ENCODE measurements at places on chromosomes 12 and 14. TPM values are rescaled to one million over a fixed set of nuclear protein-coding genes. Genes with fewer than 3 reads are reported as not detected.

LRIG3 gene
- total RNA-seq, result not detected

- no peak for DNase-seq
These were observed 5.5 kb upstream of the HVCN1 start for GRCh38 chr12:110694330-110694901.

DNA sequence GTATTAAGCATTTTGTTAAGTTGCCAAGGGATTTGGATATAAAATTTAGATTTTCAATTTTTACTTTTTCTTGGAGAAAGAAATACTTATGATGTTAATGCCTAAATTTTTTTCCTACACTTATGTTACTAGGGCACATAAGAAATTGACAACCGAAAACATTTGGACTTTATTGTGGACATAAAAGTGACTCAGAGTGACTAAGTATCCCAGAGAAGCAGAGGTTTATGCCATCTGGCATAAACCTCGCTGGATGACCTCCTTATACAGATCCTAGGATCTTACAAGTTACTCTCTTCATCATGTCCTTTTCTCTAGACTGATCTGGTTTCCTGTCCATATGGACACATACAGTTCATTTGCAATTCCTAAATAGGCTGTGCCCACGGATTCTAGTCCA lies 89.8 kb downstream of the RERG start:
- DNase-seq, result no peak

DACT1 gene
- 1.7 TPM for total RNA-seq

RASSF8 gene
- 0.46 TPM for total RNA-seq

LPAR5 gene
- 5.1 TPM for total RNA-seq
